ENCODE measurements at places on chromosomes 6 and 20.

DNA sequence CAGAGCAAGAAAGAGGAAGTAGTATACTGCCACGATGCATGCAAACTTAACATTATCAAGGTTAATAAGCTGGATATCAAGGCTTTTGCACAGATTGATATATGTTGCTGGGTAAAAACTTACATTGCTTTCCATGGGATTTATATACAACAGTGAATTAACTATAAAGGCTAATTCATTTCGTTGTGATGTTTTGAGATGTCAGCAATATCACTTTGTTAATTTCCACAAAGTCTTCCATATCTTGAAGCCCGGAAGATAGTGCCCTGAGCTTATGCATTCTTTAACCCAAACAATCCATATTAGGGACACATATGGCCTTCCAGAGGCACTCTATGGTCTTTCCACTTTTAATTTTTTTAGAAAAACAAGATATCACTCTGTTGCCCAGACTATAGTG lies 603.5 kb downstream of the MAFB start:
- DNase-seq: no peak

DNA sequence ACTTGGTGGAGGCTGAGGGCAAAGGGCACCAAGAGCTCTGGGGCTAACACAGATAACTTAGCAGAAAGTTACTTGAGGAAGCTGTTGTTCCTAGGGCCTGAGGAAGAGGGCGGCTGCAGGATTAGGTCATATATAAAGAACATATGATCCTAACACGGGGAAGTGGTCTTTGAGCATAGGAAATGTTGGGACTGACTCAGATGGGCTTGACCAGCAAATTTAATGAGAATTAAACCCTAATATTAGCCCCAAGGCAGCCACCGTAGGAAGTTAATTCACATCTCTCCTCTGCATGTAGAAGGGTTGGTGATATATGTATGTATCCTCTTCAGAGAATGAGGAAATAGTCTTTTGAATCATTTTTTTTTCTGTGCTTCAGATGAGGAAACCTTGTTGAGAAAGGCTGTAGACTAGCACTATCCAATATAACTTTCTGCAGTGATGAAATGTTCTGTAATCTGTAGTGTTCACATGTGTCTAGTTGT lies 9.2 kb upstream of the ZBTB9 start:
- DNase-seq: no peak

- DNase-seq: no peak
These were observed 61.2 kb downstream of the C6orf52 start for GRCh38 chr6:10633216-10633615.

GRCh38 chr6:147255948-147256674 lies 51.9 kb downstream of the STXBP5 start:
- no peak for DNase-seq

- no peak for DNase-seq
These were observed 174.1 kb downstream of the ADAT2 start for GRCh38 chr6:143276436-143276835.

- no peak for DNase-seq
These were observed 5.9 kb upstream of the CD109 start for GRCh38 chr6:73690056-73690455.
